Type B pancreatic cell (in vitro differentiated cells): ENCODE measurements at places on chromosomes 6 and 20.

DNA sequence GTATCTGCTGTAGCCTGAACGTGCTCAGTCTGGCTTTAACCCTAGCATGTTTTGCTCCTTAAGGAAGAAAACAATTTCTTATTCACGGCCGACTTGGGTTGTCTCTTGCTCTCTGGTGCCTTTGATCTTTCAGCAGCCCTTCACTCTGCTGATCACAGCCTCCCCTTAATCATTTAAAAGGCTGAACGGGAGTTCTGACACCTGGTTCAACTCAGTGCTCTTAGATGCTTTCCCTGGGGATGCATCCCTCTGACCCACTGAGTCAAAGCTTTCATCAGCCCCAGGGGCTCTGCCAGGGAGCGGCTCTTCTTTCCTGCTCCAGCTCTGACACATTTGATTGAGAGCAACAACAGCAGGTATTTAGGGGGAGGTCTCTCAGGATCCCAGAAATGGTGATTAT, 79.0 kb upstream of the FYN start:
- DNase-seq = no peak

- no peak for DNase-seq
Observed at GRCh38 chr6:168083514-168083885, 4.5 kb upstream of the FRMD1 start.

DNA sequence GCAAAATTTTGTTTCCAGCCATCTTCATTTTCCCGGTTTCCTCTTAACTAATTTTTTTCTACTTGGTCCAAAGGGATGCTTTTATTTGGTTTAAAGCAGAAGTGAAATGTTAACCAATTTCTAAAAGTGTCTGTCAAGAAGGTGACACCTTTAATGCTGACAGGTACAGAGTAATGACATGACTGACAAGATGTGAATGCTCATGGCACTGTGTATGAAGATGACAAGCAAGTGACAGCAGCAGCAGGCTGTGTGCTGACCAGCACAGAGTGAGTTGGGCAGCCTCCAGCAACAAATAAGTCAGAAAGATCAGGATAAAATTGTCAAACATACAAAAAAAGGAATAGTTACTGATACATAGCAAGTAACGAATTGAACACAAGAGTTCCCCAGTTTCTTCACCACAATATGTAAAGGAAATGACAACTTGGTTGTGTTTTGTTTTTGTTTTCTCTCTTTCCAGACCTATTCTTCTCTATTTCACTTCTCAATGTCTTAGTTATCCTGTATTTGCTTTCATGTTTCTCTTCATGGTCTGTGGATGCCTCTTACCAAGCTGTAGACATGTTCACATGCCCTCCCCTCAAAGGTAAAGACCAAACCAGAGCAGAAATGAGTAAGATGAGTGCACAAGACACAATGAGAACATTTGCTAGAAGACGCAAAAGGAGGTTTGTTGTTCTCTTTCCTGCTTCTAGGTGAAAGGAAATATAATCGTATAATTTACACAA, 174.9 kb downstream of the FRK start:
- no peak for DNase-seq

- DNase-seq = no peak
Observed at GRCh38 chr6:49839162-49839561, 27.2 kb downstream of the CRISP1 start.

DNA sequence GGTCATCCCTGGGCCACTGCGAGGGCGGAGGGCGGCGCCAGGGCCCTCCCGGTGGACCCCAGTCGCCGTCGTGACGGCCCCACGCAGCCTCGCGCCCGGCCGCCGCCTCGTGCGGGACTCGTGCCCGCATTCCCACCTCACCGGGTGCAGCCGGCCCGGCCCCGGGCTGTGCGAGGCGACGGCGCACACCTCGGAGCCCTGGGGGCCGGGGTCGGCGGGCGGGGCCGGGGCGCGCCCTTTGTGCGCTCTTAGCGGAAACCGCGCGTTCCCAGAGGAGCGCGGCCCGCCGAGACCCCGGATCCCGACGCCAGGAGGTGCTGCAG, 5.5 kb upstream of the DLL1 start:
- DNase-seq = no peak

- no peak for DNase-seq
Observed at GRCh38 chr6:81901551-81901966, 149.1 kb upstream of the TENT5A start.

DNA sequence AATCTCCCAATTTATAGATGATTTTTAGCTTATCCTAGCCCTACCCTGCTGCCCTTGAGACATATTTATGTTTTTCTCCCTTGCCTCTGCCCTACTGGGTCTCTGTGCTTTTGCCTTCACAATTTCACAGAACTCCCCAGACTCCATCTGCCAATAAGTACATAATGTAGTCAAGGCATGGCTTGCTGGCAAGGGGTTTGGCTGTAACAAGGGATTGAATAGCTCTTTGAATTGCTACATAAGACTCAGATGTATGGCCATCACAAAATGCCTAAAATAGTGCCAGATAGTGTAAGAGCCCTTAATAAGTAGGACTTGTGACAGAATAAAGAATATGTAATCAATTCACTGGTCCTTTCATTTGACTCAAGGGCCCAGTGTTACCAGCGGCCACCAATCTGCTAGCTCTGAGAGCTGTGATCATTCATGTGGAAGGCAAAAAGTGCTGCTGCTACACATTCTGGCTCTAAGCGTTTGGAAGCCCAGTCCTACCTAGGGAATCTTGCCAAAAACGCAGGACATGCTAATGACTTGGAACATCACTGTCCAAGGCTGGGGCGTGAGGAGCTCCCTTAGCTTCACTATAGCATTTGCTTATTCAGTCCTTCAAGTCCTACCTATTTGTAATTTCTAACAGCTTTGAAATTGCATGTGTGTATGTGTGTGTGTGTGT, 20.5 kb downstream of the CLVS2 start:
- no peak for DNase-seq

DNA sequence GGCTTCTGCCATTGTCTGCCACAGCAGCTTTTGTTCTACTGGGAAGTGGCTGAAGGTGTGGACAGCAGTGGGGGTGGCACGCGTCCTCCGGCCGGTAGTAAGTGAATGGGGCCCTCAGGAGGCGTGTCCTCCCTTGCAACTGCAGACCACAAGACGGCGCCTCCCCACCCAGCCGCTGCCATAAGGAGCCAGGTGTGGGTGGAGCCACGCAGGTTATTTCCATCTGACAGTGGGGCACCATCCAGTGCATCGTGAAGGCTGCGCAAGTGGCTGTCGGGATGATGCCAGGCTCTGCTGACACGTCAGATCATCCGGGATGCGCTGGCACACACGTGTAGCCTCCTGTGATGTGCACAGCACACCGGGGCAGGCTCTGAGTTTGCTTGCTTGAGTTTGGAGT, 379.7 kb downstream of the CDH4 start:
- DNase-seq = no peak

GRCh38 chr20:9838378-9839295, at the start of gene PAK5:
PAK5 (minus strand) TSS chr20:9839076; CDS start chr20:9644328, 194,748 bp downstream.
- peak; percentile 89 for DNase-seq

DNA sequence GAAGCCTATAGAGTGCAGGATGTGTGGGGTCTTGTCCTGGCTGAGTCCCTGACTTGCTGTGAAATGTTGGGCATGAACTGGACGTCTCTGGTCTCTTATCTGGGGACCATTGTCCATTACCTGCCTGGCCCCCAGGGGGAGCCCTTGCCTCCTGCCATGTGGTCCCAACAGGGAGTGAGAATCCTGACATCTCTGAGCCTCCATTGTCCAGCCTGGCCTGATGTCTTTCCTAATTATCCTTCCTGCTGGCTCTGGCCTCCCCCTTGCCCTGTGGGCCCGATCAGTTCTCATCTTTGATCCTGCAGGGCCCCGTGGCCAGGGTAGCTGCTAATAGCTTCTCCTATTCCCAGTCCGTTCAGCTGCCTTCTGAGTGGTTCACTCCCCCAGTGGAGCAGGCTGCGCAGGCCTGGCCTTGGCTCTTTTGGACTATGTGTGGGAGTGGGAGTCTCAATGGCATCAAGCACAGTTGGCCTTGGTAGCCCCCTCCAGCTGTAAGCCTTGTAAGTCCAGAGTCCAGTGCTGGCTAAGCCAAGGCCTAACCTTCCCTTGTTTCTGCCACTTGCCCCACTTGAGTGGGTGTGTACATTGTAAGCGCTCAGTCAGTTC, 77.9 kb upstream of the RALY start:
- no peak for DNase-seq

DNA sequence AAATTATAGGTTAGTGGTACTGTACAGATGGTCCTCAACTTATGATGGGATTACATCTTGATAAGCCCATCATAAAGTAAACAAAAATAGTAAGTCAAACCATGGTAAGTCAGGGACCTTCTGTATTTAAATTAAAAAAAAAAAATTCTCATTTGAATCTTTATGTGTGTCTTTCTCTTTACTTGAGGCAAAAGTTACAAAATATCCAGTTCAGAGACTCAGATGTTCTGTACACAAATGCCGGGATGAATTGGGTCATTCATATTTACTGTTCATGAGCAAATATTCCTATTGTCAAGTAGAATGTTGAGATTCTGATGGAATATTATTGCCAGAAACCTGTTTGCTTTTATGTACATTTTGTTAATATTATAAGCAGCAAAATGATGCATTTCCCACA, 13.4 kb downstream of the PHACTR2 start:
- DNase-seq = no peak

GRCh38 chr6:35973670-35974222, 50.7 kb downstream of the SLC26A8 start:
- no peak for DNase-seq

DNA sequence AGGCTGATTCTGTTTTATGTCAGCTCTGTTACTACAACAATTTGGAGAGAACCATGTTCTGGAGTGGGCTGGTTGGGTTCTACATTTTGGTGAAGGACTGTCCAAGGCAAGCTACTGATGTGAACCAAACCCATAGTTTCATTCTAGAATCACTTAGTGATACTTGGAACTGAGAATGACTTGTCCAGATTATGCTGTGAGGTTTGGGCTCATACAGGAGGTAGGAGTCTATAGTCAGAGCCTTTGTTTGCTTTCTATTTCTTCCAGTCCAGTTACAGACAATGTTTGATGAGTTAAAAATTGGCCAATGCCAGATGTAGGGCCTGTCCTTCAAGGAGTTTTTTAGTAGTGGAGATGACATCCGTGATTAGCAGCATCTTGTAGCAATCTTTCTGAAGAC, 97.9 kb downstream of the LRRC1 start:
- no peak for DNase-seq

DNA sequence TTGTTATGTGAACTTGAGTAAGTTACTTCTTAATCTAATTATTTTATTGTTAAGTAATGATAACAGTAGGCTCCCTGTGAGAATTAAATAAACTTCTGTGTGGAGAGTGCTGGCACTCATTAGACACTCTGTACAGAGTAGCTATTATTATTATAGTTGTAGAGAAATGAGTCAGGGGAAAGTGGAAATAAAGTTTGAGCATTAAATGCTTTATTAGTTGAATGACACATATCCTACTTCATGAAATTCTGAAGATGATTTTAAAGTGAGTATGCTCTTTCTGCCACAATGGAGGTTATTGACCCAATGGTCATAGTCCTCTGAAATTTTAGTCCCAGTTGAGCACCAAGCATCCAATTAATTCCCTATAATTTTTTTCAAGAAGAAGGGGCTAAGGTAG, 5.9 kb downstream of the ECI2 start:
- no peak for DNase-seq

DNA sequence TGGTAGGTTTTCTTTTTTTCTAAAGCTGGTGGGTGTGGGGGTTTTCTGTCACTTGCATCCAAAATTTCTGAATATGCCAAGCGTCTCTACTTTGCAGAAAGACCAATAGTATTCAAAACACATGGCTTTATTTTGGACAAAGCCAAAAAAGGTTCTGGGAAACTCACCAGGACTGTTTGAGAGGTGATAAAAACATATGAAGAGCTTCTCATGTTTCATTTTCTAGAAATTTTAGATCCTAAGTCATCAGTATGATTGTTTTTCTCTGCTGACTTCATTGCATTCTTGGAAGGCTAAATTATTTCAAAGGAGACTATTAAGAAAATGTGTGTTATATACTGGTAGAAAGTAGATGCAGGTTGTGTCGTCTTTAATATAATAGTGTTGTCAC, 51.3 kb downstream of the GCLC start:
- DNase-seq = no peak

DNA sequence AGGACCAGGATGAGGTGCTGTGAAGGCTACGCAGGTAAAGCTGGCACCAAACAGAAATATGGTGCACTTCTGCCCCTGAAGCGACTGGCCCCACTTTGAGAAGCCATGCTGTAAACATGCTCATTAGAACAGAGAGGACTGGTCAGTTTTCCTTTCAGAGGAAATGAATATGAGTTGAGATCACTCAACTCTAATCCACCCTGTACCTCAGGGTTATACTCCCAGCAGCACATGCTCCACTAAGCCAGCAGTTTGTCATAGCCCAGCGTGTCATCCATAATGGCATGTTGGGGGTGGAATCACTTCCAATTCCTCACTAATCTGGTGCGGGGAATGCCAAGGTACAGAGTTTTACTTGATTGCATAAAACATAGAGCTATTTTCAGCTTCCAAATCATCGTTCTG, 98.1 kb downstream of the HIVEP2 start:
- DNase-seq = no peak

DNA sequence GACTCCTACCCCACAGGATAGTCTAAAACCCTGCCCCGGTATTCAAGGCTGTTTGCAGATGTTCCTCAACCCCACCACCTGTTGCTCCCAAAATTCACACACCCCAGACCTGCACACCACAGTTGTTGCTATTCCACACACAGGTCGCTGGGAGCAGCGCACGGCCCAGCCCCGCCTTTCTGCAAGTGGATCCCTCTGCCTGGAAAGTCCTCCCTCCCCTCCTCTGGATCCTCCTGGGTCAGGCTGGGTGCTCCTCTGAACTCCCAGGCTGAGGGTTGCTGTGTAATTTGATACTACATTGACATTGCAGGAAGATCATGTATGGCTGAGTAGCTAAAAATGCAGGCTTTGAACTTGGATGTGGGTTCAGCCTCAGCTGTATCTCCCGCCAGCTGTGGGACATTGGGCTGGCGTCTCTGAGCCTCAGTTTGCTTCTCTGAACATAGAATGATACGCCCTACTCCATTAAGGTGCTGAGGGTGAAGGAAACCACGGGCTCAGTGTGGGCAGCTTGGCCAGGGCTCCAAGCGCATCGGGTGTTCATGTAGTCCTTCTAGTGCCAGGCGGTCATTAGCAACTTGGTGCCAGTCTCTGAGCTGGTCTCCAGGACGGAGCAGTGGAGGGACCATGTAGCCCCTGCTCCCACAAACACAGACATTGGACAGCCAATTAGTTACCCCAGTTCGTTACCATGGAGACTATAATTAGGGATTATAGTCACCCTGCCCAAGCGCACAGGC, 13.9 kb upstream of the CCN5 start:
- DNase-seq = no peak

DNA sequence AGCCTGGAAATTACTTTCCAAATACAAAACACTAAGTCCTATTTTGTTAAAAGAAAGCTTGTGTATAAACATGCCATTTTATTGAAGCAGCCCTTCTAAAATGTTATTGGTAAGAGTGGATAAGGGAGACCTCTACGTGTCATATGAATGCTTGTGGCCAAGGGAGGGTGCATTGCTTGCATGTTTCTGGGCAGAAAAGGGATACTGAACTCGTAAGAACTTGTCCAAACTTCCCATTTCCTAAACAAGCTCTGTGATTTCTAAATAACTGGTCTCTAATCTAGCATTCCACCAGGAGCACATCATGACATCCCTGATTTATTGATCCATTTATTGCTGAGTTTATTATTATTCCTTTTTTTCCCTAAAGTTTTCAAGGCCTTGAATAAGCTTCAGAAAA, 474.1 kb downstream of the CD109 start:
- DNase-seq = no peak
